GOT3 (cell line): ENCODE measurements at places on chromosomes 16 and 17.

- DNase-seq: no peak
Measured at GRCh38 chr17:49079840-49080663, 52.5 kb upstream of the B4GALNT2 start.

- no peak for DNase-seq
Measured at GRCh38 chr16:19169082-19169639, 1.1 kb downstream of the SYT17 start.

DNA sequence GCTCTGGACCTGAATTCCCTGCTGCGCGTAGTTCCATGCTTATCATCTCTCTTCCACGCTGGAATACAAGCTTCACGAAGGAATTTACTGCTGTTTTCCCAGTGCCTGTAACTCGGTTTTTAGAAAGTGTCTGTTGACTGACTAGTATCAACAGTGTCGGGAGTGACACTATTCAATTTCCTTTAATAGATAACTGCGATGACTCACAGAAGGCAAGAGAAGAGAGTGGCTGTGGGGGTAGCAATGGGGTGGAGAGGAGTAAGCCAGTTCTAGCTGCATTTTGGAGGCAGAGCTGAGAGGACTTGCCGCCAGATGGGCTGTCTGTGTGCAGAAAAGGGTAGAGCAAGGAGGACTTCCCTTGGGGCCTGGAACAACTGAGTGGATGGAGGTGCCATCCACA is 25.2 kb downstream of the B4GALNT2 start:
- DNase-seq: no peak

DNA sequence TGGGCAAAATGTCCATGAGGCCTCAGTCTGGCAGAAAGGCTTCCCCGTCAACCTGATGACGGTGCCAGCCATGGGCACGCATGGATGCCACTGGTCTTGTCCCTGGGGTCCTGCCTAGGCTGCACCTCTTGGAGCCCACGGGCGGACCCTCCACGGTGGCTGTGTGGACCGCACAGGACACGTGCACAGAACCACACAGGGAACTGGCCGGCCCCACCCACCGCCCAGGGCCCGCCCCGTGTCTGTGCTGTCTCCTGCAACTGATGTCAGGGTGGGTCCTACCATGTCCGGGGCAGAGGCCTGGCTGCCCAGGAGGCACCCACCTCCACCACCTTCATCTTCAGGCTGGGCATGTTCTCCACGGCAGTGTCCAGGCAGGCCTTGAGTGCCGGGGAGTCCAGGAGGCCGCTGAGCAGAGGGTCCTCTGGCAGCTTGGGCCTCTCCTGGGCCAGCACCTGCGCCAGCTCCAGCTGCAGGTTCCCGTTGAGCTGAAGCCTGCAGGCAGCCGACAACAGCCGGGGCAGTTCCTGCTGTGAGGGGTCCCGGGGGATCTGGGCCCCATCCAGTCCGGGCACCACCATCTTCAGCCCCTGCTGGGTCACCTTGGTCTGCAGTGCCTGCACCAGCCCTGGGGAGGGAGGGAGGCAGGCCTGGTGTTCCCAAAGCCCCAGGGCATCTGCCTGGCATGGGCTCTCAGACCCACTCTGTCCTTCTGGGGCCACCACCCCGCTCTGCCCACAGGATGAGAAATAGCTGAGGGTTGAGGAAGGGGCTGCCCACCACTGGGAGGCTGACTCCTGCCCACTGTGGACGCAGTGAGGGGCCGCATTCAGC is 11.9 kb downstream of the FASN start:
- DNase-seq: no peak

DNA sequence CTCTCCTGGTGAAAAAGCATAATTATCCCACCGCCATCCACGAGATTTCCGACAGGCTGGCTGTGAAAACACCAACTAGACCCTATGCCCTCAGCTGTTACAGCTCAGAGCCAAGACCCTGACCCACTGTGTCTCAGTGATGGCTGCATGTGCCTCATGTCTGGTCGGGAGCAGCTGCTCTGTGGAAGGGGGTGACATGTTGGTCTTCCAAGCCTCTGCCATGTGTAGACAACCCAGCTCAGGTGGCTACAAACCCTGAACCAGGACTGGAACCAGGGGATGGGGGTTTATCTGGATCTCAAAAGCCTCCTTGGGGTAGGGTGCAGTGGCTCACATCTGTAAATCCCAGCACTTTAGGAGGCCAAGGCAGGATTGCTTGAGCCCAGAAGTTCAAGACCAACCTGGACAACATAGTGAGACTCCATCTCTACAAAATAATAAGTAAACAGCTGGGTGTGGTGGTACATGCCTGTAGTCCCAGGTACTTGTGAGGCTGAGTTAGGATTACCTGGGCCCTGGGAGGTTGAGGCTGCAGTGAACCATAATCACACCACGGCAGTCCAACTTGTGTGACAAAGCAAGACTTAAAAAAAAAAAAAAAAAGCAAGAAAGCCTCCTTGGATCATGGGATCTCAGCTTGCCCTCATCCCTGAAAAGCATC is 220.3 kb downstream of the CPPED1 start:
- no peak for DNase-seq

- DNase-seq: no peak
Measured at GRCh38 chr17:55454906-55455474, 33.4 kb upstream of the MMD start.
